ENCODE measurements at places on chromosomes 5 and 9.
A peak's percentile ranks its signal among the peaks of the same experiment; 100 is the strongest.

DNA sequence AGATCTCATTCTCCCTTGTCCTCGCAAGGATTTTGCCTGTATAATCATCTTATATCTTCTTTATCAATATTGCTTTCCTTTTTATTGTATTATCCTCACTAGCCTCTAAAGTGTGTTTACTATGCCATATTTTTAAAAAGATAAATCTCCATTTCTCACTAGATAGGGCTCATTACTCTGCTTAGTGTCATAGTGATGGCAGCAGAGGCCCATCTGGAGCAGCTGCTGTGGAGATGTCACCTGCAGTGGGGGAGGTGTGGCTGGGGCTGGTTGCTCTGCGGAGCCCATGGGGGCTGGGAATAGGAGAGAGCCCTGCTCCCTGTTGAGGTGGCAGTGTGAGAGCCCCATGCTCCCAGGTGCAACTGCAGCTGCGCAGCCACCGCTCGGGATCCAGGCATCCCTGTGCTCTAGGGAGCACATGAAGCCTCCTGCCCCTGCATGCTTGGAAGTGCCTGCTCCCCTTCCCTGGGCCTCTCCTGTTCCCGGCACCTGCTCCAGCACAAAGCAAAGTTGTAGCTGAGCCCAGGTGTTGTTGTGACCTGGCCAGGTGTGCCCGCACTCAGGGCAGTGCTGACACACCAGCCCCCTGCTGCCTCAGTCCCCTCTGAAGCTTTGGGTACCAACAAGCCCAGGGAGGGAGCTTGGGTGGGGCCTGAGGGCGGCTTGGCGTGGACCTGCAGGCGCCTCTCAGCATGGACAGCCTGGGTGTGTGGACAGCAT lies 144.6 kb upstream of the MRPS30 start:
- DNase-seq = no peak

DNA sequence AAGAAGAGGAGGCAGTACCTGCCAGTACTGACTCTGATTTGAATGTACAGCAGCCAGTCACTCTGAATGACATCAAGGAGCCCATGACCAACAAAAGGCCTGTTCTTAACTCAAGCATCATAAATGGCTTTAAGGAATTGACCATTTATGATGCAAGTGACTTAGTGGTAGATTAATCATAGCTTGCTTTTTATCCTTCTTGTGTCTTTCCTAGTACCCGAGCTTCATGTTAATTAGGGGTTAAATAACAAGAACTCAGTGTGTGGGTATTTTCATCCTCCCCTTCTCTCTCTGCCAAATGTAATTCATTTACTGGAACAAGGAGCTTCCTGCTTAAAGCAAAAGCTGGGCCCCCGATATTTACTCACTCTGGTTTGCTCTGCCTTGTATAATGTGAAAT lies 146.5 kb downstream of the UNC13B start:
- DNase-seq = no peak

DNA sequence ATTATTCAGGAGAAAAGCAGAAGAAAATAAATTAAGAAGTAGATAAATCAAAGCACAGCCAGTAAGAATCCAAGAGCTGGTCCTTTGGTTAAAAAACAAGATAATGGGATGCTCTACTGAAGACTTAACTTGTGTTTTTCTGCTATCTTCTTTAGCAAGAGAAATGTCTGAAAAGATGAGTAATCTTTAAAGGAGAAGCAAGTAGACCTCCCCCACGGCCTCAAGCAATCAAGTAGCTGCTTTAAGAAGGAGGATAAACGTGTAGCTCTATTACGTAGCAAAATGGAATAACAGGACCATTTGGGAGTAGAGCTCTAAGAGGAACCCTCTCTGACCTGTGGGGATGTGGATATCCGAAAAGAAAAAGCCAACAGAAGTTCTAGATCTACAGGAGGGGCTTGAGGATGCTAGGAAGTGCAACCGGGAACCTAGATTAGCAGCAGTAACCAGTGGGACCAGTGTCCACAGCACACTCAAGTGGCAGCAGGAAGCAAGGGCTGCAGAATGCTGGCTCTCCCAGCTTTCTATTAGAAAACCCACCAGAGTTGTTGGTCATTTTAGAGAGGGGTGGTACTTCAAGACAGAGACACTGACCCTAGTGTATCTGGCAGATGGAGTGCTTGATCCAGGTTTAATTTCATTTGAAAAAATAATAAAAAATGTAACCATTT lies 185.4 kb downstream of the GABBR2 start:
- DNase-seq = no peak

DNA sequence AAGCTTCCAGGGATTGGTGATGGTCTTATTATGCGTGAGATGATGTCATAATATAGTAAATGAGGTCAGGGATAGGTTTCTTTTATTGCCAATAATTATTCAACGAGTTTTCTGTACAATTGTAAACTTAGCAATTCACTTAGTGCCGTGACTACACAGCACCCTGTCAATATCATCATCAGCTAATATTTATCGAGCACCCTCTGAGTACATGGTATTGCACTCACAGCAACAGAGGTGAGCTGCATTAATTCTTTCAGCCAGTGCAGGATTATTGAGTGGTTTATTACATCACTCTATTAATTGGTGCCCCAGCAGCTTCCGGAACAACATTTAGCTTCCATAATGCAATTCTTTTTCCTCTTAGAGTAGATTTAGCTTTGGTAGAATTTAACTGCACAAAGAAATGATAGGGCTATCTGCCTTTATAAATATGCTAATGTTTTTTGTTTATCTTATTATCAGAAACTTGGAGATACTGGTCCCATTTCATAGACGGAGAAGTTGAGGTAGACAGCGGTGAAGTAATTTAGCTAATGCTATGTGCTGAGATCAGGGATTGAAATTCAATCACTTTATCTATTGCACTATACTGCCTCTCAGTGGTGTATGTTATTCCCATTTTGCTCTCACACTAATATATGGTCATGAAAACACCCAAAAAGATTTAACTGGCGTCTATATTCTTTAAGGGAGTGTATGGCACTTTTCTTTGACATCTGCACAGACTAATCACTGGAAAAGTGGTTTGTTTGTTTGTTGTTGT lies 726.1 kb upstream of the WWC1 start:
- no peak for DNase-seq

DNA sequence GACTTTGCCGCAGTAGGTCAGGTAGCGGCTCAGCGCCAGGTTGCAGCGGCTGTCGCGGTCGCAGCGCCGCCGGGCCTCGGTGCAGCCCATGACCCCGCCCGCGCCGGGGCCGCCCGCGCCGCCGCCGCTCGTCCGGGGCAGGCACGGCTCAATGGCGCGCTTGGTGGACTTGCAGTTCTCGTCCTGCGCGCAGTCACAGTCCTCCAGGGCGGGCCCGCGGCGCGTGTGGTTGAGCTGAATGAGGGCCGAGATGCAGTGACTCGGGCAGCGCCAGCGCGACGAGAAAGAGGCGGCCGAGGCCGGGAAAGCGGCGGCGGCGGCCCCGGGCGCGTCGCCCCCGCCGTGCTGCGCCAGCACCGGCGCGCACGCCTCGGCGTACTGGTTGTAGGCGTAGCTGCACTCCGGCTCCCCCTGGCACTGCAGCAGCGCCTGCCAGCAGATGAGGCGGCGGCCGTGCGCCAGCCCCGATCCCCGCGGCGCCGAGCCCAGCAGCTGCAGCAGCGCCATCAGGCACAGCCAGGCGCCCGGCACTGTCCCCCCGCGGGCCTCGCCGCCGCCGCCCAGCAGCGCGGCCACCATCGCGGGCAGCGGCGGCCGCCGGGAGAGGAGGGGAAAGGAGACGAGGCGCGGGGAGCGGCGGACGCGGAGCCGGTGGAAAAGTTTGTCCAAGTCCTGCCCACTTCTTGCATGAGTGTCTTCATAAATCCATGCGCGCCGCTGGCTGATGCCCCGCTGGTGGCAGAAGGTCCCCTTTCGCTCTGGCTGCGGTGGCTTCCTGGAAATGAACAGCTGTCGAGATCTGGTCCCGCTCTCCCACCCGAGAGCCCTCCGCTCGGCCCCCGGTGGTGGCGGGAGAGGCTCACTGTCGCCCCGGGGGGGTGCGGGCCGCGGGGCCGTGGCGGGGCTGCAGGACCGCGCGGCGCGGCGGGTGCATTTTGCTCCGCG lies 833 bp downstream of the GAS1 start:
- peak; percentile 87 for DNase-seq

- DNase-seq = no peak
These were observed 131.9 kb downstream of the PRDM9 start for GRCh38 chr5:23639326-23639725.

- no peak for DNase-seq
These were observed 5.1 kb downstream of the ENDOG start for GRCh38 chr9:128823362-128823902.

GRCh38 chr9:130565792-130566191 lies 13.6 kb upstream of the FUBP3 start:
- DNase-seq = no peak

DNA sequence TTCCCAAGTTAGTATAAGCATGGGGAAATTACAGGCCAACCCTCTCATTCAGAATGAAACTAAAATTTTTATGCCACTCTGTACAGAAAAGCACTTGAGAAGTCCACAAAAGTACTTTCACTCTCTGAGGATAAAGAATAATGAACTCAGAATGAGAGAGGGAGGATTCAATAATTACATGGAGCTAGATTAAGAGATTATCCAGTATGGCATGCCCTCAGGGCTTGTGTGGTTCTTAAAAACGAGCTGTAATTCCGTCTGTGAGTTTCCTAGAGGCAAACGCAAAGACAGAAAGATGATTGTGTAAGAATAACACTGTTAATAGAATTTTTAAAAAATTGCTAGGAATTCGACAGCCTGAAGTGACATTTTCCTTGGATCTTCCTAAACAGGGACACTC lies 126.8 kb upstream of the PTCH1 start:
- DNase-seq = no peak

DNA sequence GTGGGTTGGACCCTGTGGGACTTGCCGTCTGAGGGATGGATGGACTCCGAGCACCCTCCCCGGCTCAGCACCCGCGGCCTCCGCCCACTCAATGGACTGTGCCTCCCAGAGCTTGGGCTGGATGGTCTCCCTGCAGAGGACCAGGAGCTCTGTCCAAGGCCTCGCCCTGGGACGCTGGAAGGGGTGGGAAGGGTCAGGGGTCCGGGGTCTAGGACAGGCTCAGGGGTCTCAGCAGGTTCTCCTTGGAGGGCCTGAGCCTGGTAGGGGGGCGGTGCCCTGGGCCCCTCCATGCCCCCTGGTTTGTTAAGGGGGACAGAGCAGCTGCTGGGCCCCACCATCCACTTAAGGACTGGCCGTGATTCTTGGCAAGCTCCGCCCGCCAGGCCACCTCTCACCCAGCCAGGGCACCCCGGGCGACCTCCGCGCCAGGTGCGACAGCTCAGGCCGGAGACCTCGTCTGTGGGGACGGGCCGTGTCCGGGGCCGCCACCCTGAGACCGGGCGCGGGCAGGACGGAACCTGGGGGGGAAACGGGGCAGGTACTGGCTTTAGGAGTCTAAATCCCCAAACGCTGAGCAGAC lies 29.2 kb downstream of the EXOC3 start:
- peak; percentile 67 for DNase-seq

DNA sequence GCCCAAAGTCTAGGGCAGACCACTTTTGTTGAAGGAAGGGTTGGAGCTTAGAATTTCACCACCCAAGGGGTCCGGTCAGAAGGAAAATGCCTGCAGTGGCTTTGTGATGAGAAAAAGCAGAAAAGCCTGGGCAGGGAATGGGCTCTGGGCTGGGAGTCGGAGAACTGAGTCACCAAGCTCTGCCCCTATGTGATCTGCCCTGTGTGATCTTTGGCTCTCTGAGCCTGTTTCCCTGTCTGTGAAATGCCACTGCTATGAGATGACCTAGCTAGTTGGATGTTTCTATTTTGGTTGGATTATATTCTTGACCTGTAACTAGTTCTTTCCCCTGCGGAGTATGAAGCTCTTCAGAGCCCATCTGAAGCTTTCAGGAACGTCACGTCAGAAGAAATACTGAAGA lies 9.8 kb downstream of the POLR1E start:
- no peak for DNase-seq

DNA sequence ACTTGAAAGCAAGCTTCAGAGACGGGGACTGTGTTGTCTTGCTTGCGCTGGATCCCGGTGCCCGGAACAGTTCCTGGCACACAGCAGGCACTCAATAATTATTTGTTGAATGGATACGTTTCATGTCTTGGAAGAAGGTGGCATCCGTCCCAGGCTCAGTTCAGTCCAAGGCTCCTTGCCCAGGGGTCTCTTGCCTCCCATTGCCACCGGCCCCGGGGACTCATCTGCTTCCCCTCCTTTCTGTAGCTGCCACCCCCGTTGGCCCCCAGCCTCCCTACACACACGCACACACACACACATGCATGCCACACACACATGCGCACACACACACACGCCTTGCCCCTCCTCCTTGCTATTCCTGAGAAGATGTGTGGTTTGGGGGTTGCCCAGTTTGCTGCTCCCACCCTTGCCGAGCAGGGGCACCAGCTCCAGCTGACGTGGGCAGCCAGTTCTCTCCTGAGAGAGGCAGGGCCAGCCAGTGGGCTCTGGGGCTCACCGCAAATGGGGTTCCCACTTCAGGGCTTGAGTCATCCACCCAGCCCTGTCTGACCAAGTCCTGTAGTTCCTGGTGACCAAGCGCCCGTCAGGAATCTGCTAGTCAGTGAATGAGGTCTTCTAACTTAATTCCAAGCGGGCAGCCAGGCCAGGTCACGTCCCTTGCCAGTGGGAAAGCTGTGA lies 41.8 kb downstream of the HK3 start:
- no peak for DNase-seq

DNA sequence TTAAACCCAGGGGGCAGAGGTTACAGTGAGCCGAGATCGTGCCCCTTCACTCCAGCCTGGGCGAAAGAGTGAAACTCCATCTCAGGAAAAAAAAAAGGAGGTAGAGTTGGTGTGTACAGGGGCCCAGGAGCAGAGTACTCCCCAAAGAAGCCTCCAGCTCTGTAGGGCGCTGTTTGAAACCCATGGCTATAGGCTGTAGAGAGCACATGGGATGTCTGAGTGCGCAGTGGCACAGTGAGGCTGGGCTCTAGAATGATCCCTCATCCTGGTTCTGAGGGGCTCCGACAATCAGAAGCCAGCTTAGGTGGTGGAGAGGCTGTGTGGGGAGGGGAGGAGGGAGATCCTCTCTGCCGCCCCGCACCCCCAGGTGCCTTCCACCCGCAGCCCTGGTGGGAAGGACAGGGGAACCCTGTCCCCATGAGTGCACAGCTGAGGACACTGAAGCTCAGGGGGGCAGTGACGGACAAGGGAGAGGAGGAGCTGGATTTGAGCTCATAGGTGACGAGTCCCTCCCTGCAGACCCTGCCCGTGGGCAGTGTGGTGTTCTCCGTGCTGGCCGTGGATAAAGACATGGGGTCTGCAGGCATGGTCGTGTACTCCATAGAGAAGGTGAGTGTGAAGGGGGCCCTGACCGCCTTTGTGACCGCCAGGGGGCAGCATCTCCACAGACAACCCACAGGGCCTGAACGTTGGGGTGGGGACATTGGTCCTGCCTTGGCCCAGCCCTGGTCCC lies 24.6 kb downstream of the CDHR2 start:
- peak; percentile 94 for DNase-seq

All from activated effector memory CD4-positive, alpha-beta T cell treated with anti-CD3 and anti-CD28 coated beads, Interleukin-2, amount 50 U/mL, for 16 hours (primary cell).